ENCODE measurements at places on chromosomes 16 and 17.
A peak's percentile ranks its signal among the peaks of the same experiment; 100 is the strongest.

GRCh38 chr17:47193931-47194511 is 4.9 kb upstream of the CDC27 start:
- DNase-seq: no peak

- DNase-seq: no peak
These were observed 165.8 kb downstream of the CHD9 start for GRCh38 chr16:53220585-53220984.

GRCh38 chr17:82013772-82014321 is 8.8 kb downstream of the CENPX start:
- DNase-seq: no peak

DNA sequence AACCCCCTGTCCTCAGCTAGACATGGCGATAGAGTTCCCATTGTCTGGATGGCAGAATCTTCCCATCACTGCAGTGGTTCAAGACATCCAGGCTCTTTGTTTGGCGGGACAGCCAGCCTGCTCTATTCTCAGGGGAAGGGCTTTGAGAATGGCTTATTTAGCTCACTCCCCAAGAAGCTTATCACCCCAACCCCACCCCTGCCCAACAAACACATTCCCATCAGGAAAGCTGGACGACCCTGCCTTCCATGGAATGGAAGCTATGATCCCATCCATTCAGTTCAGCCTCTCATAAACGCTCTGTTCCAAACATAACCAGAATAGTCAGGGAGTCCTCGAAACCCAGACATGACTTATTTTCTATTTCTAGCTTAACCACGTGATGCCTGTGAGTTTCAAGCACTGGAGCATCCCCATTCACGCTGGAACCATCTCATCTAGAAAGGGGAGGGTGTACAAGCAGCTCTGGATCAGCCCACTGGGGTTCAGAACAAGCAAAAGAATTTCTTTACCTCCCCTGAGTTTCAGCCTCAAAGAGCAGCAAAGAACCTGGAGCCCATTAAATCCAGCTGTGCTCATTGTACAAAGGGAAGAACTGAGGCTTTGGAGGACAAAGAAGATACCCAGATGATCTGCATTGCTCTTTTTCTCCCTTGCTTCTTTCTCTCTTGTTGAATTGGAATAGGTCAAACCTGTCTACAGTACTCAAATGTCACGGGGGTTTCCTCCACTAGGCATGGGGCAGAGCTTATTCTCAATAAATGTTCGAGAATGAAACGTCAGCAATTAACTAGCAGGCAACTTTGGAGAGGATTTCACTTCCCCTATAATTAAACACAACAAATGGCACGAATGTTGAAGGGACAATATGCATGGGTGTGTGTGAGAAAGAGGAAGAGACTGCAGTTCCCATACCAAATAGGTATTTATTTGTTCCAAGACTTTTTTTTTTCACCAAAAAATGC is 93.1 kb downstream of the XYLT1 start:
- no peak for DNase-seq

DNA sequence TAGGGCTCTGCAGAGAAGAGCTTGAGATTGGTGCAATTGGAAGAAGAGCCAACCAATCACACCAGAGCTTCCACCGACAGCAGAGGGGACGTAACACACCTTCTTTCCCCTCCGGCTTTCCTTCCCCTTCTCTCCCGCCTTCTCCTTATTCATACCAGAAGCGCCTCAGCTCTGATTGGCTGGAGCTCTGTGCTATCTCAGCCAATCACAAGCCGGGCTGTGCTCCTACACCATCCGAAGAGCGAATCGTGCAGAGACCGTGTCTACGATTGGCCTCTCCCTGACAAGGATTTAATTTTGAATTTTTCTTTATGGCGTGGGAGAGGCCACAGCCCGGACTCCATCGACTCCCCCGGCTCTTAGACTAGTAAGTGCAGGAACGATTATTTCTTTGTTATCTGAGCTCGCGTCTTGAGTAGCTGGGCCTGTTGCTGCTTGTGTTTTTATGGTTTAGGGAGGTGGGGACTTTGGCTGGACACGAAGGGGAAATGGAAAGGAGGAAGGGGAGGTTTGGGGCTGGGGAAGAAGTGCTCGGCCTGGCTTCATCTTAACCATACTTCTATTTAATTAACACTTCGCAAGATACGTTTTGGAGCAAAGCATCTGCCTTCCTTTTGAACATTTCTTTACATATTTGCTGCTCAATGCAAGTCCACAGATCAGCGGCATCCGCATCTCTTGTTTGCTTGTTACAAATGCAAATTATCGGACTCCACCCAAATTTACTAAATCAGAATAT is at the start of gene PRR11:
Gene PRR11, plus strand, starts transcription at position 308 of the 739 bp plus-strand sequence. CDS start 14,007 bp downstream, outside the sequence.
- peak; percentile 62 for DNase-seq

DNA sequence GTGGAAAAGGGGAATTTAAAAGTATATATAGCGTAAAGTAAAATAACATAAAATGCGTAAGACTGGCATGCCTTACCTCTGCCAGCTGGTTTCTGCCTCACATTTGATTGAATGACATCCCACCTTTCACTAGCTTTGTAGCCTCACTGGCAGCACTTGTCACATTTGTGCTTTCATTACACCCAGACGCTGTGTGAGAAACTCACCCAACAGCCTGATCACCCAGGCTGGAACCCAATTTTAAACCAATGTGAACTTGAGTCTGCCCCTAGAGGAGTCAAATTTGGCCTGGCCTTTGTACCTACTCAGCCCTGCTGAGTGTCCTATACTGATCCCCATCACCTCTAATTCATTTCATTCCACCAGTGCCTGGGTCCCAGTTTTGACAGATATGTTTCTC is 4.8 kb upstream of the THUMPD1 start:
- no peak for DNase-seq

DNA sequence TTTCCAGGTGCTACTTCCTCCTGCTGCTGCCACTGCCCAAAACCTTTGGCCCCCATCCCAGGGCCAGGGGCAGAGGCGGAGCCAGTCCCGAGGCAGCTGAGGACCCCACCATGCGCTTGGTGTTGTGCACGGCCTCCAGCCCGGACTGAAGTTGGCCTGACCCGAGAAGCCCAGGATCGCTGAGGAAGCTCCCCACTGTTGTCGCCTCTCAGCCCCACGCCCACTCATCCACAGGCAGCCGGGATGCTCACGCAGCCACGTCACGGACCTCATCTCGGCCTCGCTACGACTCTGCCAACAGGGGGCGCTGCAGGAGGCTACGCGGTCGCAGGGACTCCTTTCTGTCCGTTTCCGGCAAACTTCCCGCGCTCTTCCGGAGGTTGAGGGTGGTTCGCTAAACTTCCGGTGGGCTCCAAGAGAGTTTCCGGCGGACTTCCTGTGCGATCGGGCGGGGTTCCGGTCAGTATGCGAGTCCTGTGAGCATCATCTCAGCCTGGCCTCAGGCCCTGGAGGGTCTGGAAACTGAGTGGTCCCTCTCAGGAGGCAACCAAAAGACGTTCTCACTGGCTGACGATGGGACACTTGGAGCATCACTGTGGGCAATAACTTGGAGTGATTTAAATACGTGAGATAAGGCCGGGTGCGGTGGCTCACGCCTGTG is 12.4 kb downstream of the ZG16B start:
- DNase-seq: peak; percentile 23

GRCh38 chr16:11084876-11085485 is 140.6 kb downstream of the CLEC16A start:
- DNase-seq: no peak

- DNase-seq: no peak
These were observed 4.5 kb downstream of the NPTX1 start for GRCh38 chr17:80471922-80472321.

DNA sequence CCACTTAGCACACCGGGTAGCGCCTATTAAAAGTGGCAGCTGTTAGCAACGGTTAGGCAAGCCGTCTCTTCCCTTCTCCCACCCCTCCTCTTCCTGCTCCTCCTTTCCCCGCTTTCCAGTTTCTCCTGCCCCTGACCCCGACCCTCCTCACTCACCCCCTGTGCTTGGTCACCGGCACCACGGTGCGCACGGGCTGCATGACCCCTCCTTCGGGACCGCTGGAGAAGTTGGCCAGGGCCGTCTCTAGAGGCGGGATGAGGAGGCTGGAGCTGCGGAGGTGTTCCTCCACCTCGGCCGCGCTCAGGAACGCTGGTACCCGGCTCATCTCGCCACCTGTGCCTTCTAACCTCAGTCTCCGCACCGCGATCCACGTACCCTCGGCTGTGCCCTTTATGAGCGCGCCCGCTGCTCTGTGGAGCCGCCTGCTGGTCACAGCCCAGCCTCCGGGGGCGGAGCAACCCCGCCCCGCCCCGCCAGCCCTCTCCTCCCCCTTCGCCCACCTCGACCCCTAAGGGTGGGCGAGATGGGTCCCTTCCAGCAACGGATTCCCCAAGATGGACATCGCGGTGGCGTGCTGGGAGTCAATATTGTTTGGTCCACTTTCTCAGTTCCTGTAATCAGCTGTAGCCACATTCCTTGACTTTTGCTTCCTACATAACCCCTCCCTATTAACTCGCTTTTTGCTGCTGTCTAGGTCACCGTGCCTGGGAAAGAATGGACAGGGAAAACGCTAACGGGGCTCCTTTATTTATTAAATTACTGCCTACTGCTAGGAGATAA is at the start of gene CRYM:
Gene CRYM, minus strand, starts transcription at position 364 of the 780 bp plus-strand sequence. Its CDS starts 39 bp downstream, at position 325.
- DNase-seq: no peak

- no peak for DNase-seq
These were observed 234.5 kb upstream of the MYOCD start for GRCh38 chr17:12431188-12431587.

GRCh38 chr16:88812513-88813268 is 963 bp upstream of the APRT start:
- no peak for DNase-seq

- DNase-seq: no peak
These were observed 72.2 kb downstream of the CLEC16A start for GRCh38 chr16:11016524-11016988.

- DNase-seq: no peak
These were observed 399.1 kb upstream of the CDH5 start for GRCh38 chr16:65967376-65967775.

DNA sequence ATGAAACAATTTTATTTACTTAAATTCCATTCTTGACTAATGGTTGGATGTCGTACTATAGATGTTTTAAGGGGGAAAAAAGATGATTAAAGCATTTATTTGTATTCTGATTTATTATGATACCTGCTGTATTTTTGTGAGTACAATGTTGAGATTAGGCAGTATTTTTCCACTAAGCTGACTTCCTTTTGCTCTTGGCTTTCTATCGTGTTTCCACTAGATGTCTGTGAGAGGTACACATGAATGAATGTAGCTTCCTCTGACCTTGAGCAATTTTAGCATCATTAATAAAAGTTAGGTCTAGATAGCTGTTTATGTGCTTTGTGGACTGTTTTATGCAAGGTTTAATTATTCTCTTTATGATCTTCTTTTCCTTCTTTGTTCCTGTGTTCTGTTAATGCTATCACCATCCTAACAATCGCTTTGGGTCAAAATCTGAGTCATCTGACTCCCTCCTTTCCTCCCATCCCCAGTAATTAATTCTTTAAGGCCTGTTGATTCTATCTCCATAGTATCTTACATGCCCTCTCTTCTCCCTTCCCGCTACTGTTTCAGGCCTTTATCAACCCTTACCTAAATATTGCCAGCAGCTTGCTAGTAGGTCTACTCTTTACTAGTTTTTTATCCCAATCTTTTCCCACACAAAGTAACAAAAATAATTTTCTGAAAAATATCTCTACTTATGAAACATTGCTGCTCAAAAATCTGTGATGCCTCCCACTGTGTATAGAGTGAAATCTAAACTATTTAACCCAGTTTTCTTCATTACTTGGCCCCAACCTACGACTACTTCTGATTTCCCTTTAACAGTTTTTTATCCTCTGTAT is 76.0 kb downstream of the VMP1 start:
- no peak for DNase-seq

DNA sequence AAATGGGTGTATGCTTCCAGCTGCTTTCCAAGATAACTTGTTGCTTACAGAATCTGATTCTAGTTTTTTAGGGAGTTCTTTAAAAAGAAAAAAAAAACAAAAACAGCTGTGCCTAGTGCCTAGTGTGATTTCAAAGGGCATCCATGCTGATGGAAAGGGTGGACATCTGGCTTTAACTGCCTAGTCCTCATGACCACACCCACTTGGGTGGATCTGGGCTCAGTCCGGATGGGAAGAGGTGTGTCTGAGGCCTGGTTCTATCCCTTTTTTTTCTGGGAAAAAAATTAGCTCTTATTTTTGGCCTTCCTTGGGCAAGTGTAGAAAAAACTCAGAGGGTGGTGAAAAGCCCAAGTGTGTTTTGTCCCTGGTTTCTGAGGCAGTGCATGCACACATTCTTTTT is 132.3 kb upstream of the CDH11 start:
- no peak for DNase-seq

GRCh38 chr16:13453938-13454553 is 465.9 kb upstream of the ERCC4 start:
- DNase-seq: no peak

DNA sequence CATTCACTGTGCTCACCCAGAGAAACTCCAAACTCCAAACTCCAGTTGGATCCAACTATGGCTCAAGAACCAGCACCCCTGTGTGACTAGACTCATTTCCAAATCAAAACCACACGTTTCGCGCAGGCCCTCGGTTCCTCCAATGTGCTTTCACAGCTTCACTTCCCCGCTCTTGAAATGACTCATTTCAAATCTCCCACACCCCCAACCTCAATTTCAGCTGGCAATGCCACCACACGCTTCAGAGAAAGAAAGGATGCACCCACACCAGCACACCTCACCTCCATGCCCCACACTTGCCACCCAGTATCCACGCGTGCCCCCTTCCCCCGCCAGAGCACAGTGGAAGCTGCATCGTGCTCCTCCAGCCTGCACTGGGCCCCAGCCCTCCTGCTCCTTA is 9.0 kb downstream of the TMEM92 start:
- DNase-seq: no peak

DNA sequence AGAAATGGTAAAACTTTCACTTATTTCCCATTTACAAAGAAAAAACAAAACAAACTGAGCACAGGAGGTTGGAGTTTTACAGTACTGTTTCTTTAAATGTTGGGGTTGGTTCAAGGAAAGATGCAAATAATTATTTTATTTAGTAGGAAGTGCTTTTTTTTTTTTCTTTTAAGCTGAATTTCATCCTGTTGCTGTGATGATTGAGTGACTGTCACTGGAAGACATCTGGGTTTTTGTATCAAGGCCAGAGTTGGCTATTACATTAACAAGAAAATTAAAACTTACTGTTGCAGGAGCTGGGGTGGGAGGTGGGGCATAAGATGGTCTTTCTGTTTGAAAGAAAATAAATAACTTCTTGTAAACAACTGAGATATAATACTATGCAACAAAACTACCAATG is 2.3 kb downstream of the SMARCE1 start:
- no peak for DNase-seq

DNA sequence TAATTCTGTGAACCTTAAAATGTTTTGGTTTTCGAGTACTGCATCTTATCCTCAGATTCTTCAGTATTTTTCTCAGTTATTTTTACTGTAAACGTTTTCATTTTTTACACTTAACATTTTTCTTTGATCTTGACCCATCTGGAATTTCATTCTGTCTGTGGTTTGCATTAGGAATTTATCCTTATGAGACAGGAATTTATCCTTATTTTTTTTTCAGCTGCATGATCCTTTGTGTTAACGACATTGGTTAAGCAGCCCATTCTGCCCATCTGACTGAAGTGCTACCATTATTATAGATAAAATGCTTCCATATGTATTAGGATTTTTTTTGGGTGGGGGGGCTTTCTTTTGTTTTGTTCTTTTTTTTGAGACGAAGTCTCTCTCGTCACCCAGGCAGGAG is 41.0 kb downstream of the SNX29 start:
- no peak for DNase-seq
